NCI-H2171 (cell line): ENCODE measurements at places on chromosomes 7 and 10.

GRCh38 chr10:123417414-123417813, 248.7 kb upstream of the GPR26 start:
- DNase-seq: no peak

DNA sequence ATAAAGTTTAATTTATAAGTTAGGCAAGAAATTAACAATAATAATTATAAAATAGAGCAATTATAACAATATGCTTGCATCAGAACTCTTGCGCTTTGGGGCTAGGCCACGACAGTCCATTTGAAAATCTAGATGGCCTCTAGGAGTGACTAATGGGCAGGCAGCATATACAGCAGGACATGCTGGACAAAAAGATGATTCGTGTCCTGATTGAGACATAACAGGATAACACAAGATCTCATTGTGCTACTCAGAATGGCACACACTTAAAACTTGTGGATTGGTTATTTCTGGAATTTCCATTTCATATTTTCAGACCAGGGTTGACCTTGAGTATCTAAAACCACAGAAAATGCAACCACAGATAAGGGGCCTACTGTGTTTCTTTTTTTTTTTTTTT, 27.5 kb downstream of the CTNNA3 start:
- DNase-seq: no peak

- DNase-seq: no peak
Measured at GRCh38 chr7:27905951-27906350, 166.0 kb downstream of the TAX1BP1 start.

DNA sequence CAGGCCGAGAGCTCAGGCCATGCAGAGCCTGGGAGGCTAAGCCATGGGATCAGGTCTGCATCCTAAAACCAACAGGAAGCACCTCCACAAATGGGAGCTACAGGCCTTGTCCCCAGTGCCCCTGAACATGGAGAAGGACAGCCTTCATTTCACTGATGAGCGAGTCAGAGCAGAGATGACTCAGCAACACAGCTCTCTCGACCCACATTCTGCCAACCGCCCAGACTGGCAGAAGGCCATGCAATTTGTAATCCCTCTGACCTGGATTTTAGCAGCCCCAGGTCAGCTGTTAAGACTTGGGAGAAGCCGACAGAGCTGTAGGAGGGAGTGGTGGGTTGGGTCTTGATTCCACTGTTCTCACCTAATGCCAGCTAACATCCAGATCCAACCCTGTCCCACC, 25.5 kb downstream of the VOPP1 start:
- DNase-seq: peak; percentile 36

DNA sequence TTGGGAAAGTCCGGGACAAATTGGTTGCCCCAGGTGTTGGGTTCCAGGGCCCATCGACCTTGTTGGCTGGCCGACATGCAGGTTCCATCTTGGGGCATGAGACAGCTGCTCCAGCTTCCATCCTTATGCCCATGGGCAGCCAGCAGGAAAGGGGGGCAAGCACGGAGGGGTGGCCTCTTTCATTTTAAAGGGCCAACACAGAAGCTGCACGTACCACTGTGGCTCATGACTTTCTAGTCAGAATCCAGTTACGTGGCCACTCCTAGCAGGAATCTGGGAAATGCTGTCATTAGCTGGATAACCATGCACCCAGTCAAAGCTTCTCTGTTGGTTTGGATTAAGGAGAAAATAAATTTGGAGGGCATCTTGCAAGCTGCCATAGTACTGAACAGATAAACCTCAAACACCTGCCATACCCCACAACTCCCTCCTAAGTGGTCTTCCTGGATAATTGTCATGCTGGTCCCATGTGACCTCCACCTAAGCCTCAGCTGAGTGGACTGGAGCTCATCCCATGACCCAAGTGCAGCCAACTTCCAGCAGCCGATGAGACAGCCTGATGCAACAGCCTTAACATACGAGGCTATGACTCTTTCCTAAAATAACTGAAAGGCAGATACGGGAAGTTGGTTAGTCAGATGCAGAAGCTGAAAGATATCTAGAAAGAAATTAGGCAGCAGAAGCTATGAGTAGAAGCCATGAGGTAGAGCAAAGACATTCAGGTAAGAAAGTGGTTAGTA, 21.4 kb upstream of the GSDME start:
- DNase-seq: no peak

DNA sequence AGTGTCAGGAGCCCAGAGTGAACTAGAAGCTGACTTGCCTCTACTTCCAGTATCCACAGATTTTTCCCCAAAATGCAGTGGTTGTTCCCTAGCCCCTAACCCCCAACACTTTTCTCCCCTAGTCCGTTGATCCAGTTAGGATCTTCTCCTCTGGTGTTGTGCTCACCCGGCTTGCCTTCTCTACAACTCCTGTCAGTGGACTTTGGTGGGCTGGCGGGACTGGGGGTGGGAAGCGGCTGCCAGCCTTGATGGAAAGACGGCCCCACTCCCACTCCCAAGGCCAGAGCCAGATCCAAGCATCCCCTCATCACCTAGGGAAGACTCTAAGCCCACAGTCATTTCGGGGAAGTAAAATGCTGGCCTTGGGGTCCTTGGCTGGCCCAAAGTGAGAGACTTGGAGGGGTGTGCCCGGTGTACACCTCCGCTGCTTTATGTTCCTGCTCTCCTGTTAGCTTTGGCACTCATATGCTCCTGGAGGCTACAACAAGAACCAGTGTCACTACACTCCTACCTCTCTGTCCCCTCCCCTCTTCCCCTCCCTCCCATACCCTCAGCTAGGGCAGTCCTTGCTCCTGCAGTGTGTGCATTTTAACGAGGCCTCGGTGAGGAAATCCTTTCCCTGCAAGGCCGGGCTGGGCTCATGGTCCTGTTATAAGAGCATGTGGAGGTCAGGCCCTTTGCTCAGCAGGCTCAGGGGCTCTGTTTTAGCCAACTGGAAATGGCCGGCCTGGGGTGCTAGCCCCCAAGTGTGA, 930 bp upstream of the HOXA10 start:
- DNase-seq: no peak

DNA sequence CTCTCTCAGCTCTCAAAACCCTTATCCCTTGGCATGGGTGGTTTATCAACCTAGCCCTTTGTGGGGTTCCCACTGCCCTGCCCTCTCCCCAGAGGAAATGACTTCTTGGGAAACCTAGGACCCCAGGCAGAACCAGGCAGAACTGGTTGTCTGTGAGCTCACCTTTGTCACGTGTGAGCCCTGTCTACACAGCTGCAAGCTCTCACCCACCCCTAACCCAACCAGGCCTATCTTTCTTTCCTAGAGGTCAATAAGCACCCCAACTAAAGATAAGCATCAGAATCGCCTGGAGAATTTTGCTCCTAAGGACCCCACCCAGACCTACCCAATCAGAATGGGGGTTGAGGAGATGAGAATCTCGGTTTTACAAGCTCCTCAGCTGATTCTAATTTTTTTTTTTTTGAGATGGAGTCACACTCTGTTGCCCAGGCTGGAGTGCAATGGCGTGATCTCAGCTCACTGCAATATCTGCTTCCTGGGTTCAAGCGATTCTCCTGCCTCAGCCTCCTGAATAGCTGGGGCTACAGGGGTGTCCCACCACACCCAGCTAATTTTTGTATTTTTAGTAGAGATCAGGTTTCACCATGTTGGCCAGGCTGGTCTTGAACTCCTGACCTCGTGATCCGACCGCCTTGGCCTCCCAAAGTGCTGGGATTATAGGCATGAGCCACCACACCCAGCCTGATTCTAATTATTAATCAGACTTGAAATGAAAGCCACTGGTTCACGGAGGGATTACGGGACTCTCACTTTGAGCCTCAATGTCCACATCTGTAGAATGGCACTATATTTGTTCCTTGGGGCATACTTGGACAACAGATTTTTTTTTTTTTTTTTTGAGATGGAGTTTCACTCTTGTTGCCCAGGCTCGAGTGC, 7.5 kb upstream of the DDIT4 start:
- DNase-seq: no peak

DNA sequence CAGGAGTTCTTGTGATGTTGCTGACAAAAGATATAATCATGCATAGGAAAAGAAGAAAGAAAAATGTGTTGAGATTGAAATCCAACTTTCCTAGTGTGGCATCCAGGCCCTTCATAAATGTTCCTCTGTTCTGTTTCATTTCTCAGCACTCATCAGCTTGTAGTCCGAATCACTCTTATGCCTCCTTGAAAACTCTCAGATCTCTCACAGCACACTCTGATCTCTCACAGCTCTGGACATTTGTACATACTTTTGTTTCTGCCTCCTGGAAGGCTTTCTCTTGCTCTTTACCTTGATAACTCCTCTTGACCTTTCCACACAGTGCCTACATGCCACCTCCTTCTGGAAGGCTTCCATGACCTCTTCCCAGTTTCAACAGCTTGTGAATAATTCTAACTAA, 409.0 kb upstream of the LRRN3 start:
- no peak for DNase-seq

DNA sequence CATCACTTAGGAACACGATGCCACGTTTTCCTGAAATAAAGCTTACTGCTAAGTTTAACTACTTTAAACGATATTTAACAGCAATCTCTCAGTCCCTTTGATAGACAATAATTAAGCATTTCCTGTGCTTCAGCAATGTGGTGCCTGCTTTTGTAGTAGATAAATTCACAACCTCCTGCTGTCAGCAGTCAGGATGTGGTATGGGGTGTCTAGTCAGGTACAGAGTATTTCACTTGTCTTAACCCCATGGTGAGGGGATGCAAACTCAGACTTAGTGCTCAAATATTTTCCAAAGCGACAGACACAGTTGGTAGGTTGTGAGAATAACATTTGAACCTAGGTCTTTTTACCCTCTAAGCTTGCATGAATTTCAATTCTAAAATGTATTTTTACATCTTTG, 526.2 kb upstream of the PFKP start:
- no peak for DNase-seq

DNA sequence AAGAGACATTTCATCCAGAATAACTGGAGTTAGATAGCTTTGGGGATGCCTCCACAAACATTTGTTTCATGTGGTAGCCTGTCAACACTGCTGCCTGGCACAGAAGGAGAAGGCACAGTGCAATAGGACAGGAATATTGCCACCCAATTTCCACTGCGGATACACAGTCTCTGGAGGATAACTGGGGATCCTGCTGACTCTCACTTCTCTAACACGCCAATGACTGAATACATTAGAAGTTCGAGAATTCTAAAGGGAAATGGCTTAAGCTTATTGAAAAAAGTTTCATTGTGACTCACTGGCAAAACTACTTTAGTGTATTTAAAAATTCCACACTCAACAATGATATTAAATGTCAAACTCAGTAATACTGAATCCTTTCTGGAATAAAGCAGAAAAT, 12.9 kb downstream of the ARL3 start:
- DNase-seq: no peak

GRCh38 chr7:150996376-150997074, 5.7 kb downstream of the NOS3 start:
- no peak for DNase-seq

- DNase-seq: no peak
Measured at GRCh38 chr7:150891740-150892139, 39.4 kb downstream of the AOC1 start.

GRCh38 chr7:155467846-155468784, 10.2 kb downstream of the EN2 start:
- no peak for DNase-seq

GRCh38 chr7:5489991-5490536, 66.4 kb upstream of the TNRC18 start:
- DNase-seq: no peak

DNA sequence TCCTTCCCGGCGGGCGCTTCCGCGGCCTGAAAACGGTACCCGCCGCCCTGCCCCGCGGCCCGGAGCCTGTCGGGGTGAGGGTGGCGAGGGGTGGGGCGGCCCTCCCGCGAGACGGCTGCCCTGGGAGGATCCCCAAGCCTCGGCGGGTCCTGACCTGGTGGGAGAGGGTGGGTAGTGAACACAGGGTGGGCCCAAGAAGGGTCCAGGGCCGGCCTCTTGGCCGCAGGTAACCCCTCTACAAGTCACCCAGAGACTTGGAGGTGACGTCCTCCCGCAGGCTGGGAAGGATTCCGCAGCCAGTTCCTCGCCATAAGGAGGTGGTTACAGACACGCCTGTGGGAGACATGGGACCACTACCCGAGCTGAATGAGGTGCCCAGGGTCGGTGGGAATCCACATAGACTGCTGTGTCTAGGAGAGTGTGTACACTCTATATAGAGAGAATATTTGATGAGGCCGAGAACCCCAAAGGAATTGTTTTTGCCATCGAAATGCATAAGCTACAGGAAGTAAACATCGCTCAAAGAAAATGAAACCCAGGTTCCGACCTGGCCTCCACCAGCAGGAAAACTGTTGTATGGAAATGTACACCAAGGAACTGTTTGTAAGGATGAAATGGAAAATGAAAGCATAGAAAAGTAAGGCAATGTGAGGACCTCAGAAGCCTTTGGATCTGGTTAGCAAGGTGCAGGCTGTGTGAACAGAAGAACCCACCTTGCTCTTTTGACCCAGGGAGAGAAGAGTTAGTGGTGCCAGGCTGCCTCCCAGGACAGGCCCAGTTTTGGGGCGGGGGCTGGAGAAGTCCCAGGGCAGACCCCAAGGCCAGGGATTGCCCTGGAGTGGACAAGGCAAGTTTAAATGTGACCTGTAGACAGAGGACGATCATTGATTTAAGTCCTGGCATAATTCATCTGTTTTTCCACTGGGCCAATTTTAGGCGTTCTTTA, 659 bp downstream of the OPTN start:
- no peak for DNase-seq

GRCh38 chr7:126493801-126494200, 758.9 kb downstream of the GRM8 start:
- no peak for DNase-seq

DNA sequence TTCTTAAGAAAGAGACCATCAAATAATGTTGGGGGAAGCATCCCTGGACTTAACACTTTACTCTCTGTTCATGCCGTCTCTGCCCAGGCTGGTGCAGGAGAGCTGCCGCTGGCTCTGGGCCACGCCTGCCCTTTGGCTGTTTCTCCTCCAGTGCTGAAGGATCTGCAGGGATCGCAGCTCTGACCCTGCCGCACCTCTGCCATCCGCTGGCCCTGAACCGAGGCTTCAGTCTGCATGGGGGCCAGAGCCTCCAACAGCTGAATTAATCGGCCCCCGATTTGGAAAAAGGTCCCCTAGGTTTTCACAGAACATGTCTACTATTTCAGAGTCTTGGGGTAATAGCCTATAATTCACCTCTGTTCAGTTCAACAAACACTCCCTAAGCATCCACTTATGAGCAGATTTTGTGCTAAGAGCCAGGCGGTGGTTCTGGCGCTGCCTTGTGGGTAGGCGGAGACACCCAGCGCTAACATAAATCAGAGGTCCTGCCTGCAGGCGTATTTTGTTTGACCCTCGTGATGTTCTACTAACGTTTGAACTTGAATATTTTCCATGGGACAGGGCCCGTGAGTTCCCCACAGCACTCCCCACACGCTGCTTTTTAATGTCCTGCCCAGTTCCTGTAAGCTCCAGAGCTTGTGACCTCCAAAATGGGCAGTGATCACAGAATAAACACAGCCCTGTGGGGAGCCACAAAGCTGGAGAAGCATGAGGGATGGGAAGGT, 99.0 kb downstream of the DYNC2I1 start:
- DNase-seq: no peak

GRCh38 chr10:5691786-5692185, 7.1 kb downstream of the TASOR2 start:
- DNase-seq: no peak
